ENCODE measurements at places on chromosomes 11 and 22.

DNA sequence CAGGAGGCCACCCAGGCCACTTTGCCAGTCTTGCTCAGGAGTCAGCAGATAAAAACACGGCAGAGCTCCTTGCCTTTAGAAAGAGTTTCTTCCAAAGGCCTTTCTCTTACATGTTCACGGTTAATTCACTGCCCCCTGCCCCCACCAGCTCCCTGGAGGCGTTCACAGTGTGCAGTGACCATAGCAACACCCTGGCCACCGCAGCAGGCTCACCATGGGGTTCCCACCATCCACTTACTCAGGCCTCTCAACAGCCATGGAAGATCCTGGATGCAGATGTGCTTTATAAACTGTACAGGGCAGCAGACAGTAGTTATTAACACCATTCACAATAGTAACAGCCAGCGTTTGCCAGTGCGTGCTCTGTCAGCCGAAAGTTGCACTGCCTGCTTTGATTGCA, 10.6 kb upstream of the MYO7A start:
- H3K27me3 ChIP-seq = no peaks in the 10 kb centered on the region
- DNase-seq = no peak
- H3K27ac ChIP-seq = no peak overlapping the region
- H3K36me3 ChIP-seq = peaks cover 25% of the 10 kb centered on the region
- H3K4me3 ChIP-seq = no peak overlapping the region

GRCh38 chr22:40123387-40123786, 54.3 kb upstream of the TNRC6B start:
- no peaks in the 10 kb centered on the region for H3K4me1 ChIP-seq
- H3K36me3 ChIP-seq = peaks cover 10% of the 10 kb centered on the region
- no peak overlapping the region for H3K27ac ChIP-seq
- no peaks in the 10 kb centered on the region for H3K27me3 ChIP-seq

GRCh38 chr22:23774922-23775436, 2.3 kb downstream of the MMP11 start:
- no peak for DNase-seq
- H3K36me3 ChIP-seq = no peaks in the 10 kb centered on the region
- peaks cover 34% of the 10 kb centered on the region for H3K4me1 ChIP-seq

DNA sequence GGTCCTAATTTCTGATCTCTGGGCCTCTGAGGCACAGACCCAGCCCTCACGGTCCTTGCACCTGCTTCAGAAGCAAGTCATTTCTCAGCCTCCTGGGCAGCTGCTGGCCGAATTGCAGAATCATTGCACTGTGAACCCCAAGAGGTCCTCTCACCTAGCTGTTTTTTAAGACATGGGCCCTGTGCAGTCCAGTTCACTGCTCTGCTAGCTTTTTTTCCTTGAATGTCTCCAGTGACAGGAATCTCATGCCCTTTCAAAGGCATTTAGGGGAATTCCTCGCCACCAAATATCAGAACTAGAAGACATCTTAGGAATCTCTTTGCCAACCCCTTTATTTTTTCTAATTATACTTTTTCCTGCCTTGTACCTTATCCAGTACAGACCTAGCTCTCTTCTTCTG, 35.6 kb upstream of the TP53I11 start:
- H3K27me3 ChIP-seq = no peaks in the 10 kb centered on the region
- H3K4me1 ChIP-seq = peaks cover 11% of the 10 kb centered on the region
- H3K36me3 ChIP-seq = no peaks in the 10 kb centered on the region
- DNase-seq = no peak
- H3K27ac ChIP-seq = no peak overlapping the region

DNA sequence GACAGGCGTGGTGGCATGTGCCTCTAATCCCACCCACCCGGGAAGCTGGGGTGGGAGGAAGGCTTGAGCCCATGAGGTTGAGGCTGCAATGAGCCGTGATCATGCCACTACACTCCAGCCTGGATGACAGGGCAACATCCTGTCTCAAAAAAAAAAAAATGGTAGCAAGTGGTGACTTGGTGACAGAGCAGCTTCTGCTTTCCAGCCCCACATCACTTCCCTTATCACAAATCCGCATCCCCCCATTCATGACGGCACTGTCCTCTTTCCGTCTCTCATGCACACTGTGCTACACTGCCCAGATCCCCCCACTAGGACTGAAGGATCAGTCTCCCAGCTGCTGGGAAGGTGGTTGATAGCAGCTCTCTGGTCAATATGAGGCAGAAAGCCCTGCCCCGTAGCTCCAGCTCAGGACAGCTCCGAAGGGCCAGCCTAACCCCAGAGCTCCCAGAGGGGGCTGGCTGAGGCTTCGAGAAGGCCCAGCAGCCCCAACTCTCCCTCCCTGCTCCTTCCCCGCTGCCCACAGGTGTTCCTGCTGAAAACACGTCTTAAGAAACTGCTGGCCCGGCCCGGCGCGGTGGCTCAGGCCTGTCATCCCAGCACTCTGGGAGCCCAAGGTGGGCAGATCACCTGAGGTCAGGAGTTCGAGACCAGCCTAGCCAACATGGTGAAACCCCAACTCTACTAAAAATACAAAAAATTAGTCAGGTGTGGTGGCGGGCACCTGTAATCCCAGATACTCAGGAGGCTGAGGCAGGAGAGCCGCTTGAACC, 15.9 kb downstream of the PGA5 start:
- H3K27me3 ChIP-seq = no peaks in the 10 kb centered on the region
- no peaks in the 10 kb centered on the region for H3K4me1 ChIP-seq
- no peak overlapping the region for H3K4me3 ChIP-seq
- peaks cover 9% of the 10 kb centered on the region for H3K36me3 ChIP-seq

GRCh38 chr11:827897-828192, at the start of gene CRACR2B:
CRACR2B (plus strand) TSS chr11:827919; CDS start chr11:828608, 689 bp downstream.
- H3K4me3 ChIP-seq = peak within 1 kb of the TSS; percentile 38
- DNase-seq = no peak
- no peak within 1 kb of the TSS for H3K27ac ChIP-seq
- H3K27me3 ChIP-seq = no peaks in the 10 kb centered on the region

DNA sequence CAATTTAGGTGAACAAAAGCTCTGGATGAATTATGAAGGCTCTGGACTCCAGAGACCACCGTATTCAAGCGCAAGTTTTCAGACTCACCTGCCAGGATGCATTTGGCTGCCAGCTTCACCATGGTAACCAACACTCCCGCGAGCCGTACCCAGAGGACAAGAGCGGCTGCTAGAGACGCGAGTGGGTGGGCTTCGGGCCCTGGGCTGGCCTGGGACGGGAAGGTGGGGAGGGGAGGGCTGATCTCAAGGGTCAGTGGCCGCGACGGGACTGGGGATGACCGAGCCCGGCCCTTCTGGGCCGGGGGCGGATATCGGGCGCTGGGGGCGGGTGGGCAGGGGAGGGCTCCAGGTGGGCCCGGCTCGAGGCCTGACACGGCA, 344 bp downstream of the IFT27 start:
- H3K4me3 ChIP-seq = peak overlapping the region; percentile 79
- H3K36me3 ChIP-seq = no peaks in the 10 kb centered on the region
- DNase-seq = peak; percentile 46
- H3K27me3 ChIP-seq = no peaks in the 10 kb centered on the region
- H3K4me1 ChIP-seq = no peaks in the 10 kb centered on the region

DNA sequence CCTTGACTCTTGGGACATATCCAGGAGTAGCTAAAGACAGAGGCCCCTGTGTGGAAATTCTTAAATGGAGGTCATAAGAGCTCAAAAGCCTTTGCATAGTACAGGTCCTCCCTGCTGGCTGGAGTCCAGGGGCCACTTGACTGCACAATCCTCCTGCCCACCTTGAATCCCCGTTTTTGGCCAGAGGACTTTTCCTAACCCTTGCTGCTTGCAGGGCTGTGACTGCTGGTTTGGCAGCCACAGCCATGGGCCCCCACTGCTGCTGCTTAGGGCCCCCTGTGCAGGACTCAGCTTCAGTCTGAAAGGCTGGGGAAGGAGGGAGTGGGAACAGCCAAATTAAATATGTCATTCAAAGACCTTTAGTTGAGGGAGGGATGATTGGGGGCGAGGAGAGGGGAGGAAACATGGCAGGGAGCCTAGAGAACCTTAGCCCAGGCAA, 33.4 kb downstream of the ARHGAP1 start:
- peaks cover 13% of the 10 kb centered on the region for H3K4me1 ChIP-seq
- H3K27me3 ChIP-seq = no peaks in the 10 kb centered on the region
- peak; percentile 25 for DNase-seq
- peaks cover 72% of the 10 kb centered on the region for H3K36me3 ChIP-seq
- no peak overlapping the region for H3K4me3 ChIP-seq
- peak overlapping the region; percentile 64 for H3K27ac ChIP-seq

DNA sequence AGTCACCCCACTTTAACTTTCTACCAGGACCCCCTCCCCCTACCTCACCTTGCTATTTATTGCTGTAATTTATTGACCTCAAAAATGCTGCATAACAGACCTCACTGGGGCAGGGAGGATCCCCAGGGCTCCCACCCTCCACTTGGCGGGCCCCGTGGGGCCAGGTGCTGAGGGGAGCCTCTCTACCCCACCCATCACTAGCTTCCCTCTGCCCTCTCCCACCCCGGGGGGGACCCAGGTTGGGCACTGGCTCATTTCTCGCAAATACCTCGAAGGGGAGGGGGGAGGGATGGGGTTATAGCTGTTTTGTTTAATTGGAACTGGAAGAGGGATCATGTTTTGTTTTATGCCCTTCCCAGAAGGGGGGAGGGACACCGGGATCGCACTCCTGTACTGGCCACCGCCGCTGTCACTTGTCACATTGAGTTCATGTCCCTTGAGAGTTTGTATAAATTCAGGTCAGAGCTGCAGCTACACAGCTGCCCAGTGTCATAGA, 16.3 kb upstream of the TMEM191C start:
- no peak overlapping the region for H3K4me3 ChIP-seq
- H3K36me3 ChIP-seq = no peaks in the 10 kb centered on the region
- H3K27me3 ChIP-seq = no peaks in the 10 kb centered on the region
- no peak overlapping the region for H3K27ac ChIP-seq
- peak; percentile 53 for DNase-seq

- H3K4me1 ChIP-seq = no peaks in the 10 kb centered on the region
- DNase-seq = no peak
- no peaks in the 10 kb centered on the region for H3K36me3 ChIP-seq
- H3K27ac ChIP-seq = no peak overlapping the region
- no peaks in the 10 kb centered on the region for H3K27me3 ChIP-seq
Measured at GRCh38 chr22:39094717-39095389, 2.2 kb upstream of the APOBEC3H start.

DNA sequence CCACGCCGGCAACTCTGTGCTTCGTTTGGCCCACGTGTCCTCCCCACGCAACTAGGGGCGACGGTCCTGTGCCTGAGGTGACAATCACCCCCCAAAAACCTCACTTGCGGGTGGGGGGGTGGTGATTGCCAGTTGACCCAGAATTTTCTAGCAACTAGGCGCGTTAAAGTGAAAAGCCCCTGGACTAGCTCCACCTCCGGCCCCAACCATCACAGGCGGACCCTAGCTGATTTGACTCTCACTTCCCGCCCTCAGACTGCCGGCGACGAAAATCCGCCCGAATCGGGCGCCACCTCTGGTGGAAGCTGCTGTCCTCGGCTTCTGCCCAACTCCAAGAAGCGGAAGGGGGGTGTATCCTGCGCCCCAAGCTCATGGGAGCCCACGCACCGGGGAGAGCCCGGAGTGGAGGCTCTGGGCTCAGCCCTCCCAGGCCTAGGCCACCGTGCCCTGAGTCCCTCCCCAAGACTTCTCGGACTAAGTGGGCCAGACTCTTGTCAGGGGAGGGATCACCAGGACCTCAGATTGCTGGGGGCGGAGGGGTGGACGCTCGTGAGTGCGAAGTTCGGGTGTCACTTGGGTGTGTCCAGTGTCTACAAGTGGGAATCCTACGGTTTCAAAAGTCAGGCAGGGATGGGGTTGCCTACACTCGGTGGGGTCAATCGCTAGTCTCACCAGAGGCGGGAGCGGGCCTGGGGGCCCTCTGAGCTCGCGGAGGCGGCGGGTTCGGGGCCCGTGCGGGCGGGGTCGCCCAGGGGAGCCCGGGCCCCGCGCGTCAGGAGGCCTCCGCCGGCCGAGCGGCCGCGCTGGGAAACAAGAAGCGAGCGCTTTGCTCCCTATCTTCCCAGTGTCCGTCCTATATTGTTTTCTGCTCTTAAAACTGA, 12.3 kb downstream of the PAX6 start:
- H3K27me3 ChIP-seq = peaks cover 70% of the 10 kb centered on the region
- H3K27ac ChIP-seq = no peak overlapping the region
- no peak overlapping the region for H3K4me3 ChIP-seq
- H3K36me3 ChIP-seq = no peaks in the 10 kb centered on the region
- DNase-seq = no peak
- peaks cover 23% of the 10 kb centered on the region for H3K4me1 ChIP-seq

DNA sequence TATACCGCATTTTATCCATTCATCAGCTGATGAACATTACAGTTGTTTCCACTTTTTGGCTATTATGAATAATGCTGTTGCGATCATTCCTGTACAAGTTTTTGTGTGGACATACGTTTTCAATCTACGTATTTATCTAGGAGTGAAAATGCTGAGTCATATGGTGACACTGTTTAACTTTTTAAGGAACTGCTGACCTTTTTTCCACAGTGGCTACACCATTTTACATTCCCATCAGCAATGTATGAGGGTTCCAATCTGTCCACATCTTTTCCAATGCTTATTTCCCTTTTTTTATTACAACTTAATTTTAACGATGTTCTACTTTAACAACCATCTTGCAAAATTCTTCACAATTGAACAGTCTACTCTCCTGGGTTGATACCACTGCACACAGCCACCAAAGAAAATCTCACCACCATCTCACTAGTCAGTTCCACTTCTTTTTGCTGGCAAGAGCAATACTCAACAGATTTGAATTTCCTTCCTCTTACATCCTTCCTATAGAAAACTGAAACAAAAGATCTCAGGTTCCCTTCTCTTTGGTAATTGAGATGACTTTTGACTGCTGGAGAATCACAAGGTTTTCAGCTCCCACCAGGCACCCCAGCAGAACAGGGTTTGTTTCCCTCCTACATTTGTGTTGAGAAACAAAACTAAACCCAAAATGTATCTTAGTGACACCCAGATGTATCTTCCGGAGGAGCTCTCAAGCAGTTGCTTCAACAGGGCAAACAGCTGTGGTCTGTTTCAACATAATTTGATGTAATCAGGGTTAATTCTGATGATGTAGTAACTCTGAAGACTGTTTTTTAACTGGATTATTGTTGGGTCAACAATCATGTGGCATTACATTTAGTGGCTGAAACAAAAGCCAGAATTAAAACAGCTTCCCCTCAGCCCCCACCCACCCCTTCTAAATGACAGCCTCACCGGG, 7.0 kb upstream of the GAB2 start:
- DNase-seq = no peak
- H3K36me3 ChIP-seq = no peaks in the 10 kb centered on the region
- no peaks in the 10 kb centered on the region for H3K4me1 ChIP-seq
- no peak overlapping the region for H3K4me3 ChIP-seq
- H3K27me3 ChIP-seq = no peaks in the 10 kb centered on the region

GRCh38 chr11:111119751-111120150, 125.8 kb upstream of the POU2AF2 start:
- no peaks in the 10 kb centered on the region for H3K27me3 ChIP-seq
- no peaks in the 10 kb centered on the region for H3K36me3 ChIP-seq
- no peak overlapping the region for H3K4me3 ChIP-seq
- no peak for DNase-seq
- no peaks in the 10 kb centered on the region for H3K4me1 ChIP-seq
- H3K27ac ChIP-seq = no peak overlapping the region

All from tibial artery (tissue), 4 donors.